ENCODE measurements at places on chromosomes 7 and 10.

DNA sequence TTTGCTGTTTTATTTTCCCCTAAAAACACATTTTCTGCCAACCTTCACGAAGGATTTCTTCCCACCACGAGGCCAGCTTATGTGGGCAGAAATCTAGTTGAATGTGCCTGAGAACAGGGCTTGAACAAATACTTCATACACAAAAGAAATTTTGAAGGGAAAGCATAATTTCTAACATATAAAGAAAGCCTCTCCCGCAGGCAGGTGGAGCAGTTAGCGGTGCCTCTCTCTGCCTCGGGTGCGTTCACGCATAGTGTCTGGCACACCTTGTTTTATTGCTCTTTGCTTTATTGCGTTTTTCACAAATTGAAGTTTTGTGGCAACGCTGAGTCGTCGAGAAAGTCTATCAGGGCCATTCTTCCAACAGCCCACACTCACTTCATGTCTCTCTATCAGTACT lies 7.0 kb upstream of the CSGALNACT2 start:
- DNase-seq = no peak

GRCh38 chr7:48337012-48337621 lies 165.9 kb downstream of the ABCA13 start:
- no peak for DNase-seq

- DNase-seq = no peak
Observed at GRCh38 chr7:85525676-85526075, 338.8 kb upstream of the SEMA3D start.

DNA sequence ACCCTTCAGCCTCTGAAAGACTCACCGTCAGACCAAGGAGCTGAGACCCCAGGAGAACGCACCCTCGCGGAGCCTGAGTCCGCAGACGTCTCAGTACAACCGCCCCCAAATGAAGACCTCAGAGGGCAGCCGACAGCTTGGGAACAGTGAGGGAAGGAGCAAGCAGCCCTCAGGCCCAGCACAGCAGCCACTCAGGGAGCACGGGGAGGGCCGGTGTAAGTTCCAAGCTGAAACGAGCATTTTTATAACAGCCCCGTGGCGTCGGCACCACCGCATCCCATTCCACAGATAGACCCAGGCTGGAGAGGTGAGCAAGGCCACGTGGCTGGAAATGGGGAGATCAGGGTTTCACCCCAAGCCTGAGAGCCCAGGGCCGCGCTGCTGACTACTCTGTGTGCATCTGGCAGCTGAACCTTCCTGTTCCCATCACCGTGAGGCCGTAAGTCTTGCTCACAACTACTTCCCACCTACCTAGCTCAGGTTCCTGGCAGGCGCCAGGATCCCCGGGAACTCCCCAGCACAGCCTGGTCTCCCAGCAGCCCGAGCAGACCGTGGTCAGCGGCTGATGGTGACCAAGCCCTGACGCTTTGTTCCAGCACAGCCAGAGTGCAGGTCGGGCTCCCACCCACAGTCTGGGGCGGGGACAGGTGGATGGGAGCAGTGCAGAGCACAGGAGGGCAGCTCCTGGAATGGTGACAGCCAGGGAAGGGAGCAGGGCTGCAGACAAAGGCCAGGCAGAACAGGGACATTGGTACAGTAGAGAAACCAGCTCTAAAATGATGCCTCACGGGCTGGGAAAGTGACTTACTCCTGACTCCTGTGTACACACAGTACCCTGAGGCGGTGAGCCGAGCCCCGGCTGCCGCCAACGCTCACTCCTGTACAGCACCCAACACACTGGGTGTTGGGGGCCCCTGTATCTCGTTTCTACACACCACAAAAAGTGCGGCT lies 6.1 kb upstream of the NOM1 start:
- DNase-seq = no peak

GRCh38 chr7:123966936-123967335 lies 41.9 kb downstream of the SPAM1 start:
- DNase-seq = no peak

GRCh38 chr10:71534568-71535194 lies 138.0 kb downstream of the CDH23 start:
- no peak for DNase-seq

Measured in KG1 (cell line).